ENCODE measurements at places on chromosomes 4 and X. TPM values are rescaled to one million over a fixed set of nuclear protein-coding genes. Genes with fewer than 3 reads are reported as not detected.

The RBM3 gene
- total RNA-seq = 252 TPM

The ZNF182 gene
- total RNA-seq = 7.0 TPM

The GRIA2 gene
- 0.13 TPM for total RNA-seq

The FABP2 gene
- not detected for total RNA-seq

The MANBA gene
- total RNA-seq = 9.4 TPM

The OTUD6A gene
- total RNA-seq = not detected

The SRPX gene
- 23.8 TPM for total RNA-seq

The SORCS2 gene
- total RNA-seq = 1.3 TPM

The SPANXA1 gene
- not detected for total RNA-seq

The SMIM43 gene
- 19.8 TPM for total RNA-seq

The RPS6KA6 gene
- 7.4 TPM for total RNA-seq

The LRPAP1 gene
- total RNA-seq = 92.2 TPM

The ELOVL6 gene
- total RNA-seq = 31.0 TPM

The GPAT3 gene
- 16.0 TPM for total RNA-seq

The GPR78 gene
- total RNA-seq = not detected

The TIGD4 gene
- total RNA-seq = 1.3 TPM

The DIPK2B gene
- total RNA-seq = 286 TPM

DNA sequence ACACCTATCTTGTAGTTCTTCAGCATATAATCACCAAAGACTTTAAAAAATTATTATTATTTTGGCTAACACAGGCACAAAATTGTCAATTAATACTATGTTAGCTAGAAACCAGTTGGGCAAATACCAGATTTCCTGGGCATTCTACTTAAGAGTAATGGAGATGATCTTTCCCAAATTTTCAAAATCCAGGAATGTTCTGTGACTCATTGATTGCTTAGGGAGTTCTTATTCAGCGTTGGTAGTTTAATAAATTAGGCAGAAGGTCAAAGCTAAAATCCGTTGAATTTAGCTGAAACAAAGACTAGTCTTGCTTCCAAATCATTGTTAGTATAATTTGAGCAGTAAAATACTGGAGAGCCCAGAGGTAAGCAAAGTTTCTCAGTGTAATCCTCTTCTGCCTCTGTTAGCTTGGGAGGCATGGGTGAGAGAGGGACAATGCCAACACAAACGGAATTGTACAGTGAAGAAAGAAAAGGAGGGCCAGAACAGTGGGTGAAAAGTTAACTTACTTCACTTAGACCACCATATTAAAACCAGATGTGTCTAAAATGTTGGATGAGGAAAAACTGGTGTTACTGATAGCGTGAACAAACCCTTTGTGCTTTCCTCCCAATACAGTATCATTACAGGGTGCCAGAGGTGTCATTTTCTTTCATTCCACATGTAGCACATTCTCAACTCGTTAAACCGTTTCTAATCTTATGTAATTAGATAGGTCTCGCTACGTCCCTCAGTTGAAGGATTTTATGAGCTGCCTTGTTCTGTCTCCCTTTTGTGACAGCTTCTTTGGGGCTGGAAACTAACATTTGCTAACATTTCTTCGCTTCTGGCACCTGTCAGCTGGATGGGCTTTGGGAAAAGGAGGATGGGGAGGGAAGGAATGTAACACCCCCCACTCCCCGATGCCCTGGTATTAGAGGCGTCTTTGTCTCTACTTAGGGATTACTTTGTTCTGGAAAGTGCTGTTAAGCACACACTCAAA, 87.4 kb upstream of the CITED1 start:
- DNase-seq = no peak

DNA sequence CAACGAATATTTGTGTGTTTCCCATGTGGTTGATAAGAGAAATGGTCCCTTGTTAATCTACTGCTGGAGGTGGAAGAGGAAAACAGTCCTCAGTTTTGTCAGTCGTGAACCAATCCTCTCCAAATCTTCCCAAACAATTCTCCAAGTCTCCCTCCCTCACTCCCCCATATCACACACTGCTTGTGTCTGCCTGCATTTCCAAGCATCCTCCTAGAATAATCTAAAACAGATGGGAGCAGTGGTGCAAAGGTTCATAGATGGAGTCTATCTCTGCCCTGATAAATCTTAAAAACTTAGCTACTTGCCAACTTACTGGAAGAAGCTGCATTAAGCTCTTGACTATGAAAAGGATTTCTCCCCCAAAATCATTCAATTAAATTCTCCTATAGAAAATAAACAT, 43.7 kb upstream of the SH3KBP1 start:
- DNase-seq = no peak

GRCh38 chr4:149136951-149137620, 678.6 kb downstream of the IQCM start:
- no peak for DNase-seq

DNA sequence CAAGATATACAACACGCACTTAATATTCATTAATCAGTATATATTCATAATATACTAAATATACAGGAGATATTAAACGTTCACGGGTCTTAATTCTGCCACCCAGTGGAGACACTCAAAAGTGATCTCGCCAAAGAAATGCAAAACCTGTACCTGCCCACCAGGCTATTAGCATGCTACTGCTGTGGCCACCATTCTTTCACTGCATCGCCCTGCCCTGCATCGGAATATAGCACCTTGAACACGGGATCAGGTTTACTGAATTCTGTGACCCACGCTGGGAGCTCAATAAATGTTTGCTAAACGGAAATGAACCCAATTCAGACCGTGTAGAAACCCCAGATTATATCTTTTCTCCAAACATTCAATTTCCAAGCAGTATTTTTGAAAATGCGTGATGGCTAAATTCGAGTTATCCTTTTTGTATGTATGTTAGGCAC, 840 bp upstream of the CLCN3 start:
- peak; percentile 20 for DNase-seq

DNA sequence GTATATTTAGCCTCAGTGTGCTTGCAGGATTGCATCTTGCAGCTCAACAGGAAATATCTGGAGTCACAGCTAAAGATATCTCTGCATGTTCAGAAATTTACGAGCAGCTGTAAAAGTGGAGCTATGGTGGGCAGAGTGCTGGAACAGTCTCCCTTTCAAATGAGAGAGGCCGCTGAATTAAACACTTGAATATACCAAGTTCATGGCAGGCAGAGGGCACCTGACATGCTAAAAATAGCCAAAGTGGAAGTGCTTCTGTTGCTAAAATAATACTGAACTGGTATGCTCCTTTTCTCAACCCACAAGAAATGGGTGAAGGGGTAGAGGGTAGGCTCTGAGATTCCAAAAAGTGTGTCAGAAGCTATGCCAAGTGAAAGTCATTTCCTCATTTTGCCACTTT, 98.1 kb downstream of the MGST2 start:
- DNase-seq = no peak

GRCh38 chr4:52643785-52644244, 15.3 kb downstream of the USP46 start:
- DNase-seq = no peak

GRCh38 chrX:144896323-144896722, 351.0 kb upstream of the SPANXN1 start:
- DNase-seq = no peak

DNA sequence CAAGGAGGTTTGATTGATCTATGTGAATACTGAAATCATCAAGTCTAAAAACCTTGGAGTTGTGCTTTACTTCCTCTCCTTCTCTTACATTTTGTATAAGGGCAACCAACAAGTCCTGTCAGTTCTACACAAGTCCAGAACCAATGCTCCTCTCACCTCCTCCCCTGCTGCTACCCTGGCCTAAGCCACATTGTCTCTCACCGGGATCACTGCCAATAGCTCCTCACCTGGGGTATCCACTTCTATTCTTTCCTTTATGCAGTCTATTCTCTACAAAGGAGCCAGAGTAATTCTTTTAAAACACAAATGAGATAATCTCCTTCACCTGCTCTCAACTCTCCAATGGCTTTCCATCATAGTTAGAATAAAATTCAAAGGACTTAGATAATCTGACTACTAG, 13.3 kb upstream of the ARHGEF6 start:
- no peak for DNase-seq

GRCh38 chrX:145735036-145735435, 82.6 kb upstream of the SLITRK2 start:
- no peak for DNase-seq

- DNase-seq = peak; percentile 28
These were observed 345.4 kb upstream of the GATB start for GRCh38 chr4:152106113-152106763.

- no peak for DNase-seq
These were observed 175.1 kb downstream of the PARM1 start for GRCh38 chr4:75107755-75108612.

DNA sequence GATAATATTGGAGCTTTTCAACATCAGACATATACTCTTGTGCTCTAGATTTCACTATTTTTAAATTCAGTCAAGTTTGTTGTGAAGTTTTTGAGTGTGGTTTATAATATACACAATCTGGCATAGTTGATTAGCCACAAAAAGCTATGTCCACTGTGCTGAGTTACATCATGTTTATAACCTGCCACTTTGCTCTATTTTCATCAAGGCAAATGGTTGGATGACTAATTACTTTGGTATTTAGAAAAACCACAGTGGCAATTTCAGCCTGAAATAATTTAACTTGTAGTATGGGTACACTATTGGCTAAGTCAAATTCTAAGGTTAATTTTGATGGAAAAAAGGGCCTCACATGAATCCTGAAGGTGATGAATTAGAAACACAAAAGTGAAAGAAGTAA, 262.6 kb downstream of the C4orf33 start:
- no peak for DNase-seq

- no peak for DNase-seq
These were observed 66.3 kb upstream of the MTM1 start for GRCh38 chrX:150502091-150502490.

- DNase-seq = no peak
These were observed 51.5 kb downstream of the FHIP1A start for GRCh38 chr4:151460434-151460833.

GRCh38 chrX:9132036-9132638, 98.2 kb upstream of the FAM9B start:
- DNase-seq = no peak
